ENCODE measurements at places on chromosomes 5 and 9. TPM values are rescaled to one million over a fixed set of nuclear protein-coding genes. Genes with fewer than 3 reads are reported as not detected.
A peak's percentile ranks its signal among the peaks of the same experiment; 100 is the strongest.

- DNase-seq: peak; percentile 18
These were observed 28.9 kb upstream of the LPCAT1 start for GRCh38 chr5:1552521-1553255.

DNA sequence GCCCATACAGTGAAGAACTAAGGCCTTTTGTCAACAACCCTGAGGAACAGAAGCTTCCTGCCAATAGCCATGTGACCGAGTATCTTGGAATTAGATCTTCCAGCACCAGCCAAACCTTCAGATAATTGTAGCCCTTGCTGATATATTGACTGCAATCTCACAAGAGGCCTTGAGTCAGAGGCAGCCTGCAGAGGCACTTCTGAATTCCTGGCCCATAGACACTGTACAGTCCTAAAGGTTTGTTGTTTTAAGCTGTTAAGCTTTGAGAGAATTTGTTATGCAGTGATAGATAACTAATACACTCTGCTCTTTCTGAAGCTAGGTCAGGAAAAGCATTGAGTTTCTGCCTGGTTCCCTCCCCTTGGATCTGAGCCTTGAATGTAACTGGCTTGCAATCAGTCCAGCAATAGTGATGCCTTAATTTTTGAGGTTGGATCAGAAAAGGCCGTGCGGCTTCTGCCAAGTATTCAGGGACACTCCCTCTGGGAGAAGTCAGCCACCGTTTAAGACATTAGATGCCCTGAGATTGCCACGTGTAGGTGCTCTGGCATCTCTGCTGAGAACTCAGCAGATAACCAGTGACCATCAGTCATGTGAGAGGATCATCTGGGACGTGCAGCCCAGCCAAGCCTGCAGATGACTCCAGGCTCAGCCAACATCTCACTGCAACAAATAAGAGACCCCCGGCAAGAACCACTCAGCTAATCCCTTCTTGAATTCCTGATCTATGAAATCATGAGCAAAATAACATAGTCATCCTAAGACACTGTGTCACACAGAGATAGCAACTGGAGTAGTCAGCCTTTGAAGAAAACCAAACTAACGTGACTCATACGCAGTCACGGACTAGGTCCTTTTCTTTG, 126.8 kb upstream of the STC2 start:
- DNase-seq: peak; percentile 99

GRCh38 chr5:157835041-157835440, 23.9 kb downstream of the CLINT1 start:
- no peak for DNase-seq

DNA sequence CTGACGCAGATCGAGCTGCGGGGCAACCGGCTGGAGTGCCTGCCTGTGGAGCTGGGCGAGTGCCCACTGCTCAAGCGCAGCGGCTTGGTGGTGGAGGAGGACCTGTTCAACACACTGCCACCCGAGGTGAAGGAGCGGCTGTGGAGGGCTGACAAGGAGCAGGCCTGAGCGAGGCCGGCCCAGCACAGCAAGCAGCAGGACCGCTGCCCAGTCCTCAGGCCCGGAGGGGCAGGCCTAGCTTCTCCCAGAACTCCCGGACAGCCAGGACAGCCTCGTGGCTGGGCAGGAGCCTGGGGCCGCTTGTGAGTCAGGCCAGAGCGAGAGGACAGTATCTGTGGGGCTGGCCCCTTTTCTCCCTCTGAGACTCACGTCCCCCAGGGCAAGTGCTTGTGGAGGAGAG, 4.6 kb upstream of the PHYHD1 start:
- DNase-seq: no peak

- peak; percentile 46 for DNase-seq
These were observed 43.1 kb downstream of the TRIO start for GRCh38 chr5:14186059-14186830.

DNA sequence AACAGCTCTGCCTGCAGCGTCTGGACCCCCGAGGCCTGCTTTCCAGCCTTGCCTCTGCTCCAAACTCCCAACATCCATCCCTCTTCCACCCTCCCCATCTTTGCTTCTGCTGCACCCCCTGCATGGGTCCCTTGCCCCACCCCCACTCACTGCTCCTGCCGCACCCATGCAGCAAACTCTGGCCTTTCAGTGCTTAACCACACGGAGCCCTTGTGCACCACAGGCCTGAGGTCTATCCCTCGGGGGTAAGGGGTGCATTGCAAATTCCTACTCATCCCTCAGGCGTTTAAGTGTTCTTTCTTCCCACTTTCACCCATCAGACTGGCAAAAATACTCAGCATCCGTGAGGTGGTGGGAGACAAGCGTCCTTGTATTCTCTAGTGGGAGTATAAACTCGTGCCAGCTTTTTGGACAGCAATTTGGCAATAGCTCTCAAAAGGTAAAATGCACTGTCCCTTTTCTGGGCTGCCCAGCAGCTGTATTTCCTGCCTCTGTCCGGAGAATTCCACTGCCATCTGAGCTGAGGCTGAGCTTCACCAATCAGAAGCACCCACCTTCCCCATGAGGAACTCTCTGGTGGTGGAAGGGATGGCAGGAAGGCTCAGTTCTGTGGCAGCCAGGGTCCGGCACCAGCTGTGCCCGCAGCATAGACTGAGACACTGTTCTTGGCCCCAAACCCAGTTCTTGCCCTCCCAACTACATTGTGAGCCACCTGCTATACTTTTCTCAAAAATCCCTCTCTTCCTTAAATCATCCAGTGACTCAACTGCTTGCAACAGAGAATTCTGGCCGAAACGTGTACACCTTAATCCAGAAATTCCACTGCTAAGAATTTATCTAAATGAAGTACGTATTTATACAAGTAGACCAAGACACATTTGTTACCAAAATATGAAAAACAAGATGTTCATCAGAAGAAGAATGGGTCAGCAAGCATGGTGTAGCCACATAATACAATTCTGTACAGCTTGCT, 15.0 kb downstream of the PSMB7 start:
- peak; percentile 84 for DNase-seq

DNA sequence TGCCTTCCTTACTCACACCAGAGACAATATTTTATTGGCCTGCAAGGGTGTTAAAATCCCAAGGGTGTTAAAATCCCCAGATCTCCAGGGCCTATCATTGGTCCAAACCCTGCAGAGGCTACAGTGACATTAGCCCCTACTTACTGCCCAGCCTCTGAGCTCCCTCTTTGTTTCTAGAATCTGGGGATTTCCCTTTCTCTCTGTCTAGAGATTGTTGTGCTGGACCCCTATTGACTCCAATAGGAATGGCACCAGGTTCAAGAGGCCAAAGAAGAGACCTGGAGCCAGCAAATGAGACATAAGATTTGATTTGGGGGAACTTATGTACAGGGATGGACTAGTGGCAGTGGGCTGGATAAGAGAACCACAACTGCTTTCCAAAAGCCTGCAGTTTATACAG, 53.3 kb upstream of the ZBED3 start:
- DNase-seq: no peak

GRCh38 chr9:136821826-136822544, 14.2 kb downstream of the RABL6 start:
- DNase-seq: no peak

GRCh38 chr5:150946351-150946905, 41.6 kb upstream of the ZNF300 start:
- no peak for DNase-seq

GRCh38 chr5:146643776-146644175, 127.8 kb upstream of the GPR151 start:
- no peak for DNase-seq

DNA sequence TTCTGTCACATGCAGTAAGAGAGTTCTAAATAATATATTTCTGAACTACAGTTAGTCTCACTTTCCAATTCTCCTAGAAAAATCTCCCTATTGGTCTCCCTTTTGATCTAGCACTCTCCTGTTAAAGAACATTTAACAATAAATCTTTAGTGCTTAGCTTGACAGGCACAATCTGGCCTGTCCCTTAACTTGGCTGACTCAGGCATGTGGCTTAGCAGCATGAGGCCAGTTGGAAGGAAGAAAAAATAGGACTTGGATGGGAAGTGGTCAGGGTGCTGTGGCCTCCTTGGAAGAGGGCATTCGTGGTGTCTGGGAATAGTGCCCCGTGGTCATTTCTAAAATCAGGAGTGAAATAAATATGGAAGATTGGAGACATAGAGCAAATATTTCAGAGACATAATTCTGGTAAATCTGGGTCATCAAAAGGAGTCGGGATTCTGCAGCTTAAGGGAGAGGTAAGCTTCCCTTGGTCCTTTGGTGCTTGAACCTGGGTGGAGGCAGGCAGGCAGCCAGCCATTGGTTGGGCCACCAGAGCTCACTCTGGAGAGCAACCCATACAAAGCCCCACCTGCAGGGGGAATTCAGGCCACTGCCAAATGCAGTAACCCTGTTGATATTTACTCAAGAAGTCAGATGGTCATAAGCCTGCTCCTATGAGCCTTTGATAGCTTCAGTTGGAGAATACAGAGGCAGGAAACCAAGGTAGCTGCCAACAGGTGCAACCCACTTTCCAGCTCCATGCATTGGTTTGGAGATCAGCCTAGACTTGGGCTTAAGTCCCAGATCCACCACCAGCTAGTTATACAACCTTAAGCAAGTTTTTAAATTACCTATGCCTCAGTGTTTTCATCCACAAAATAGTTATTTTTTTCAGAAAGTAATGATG, 28.8 kb upstream of the TLE4 start:
- DNase-seq: peak; percentile 85

GRCh38 chr5:150121448-150122157, 34.0 kb downstream of the PDGFRB start:
- DNase-seq: no peak

The IFNB1 gene
- not detected for total RNA-seq

The PCDHA5 gene
- total RNA-seq: 0.05 TPM
